ENCODE measurements at places on chromosomes 13 and 19.

DNA sequence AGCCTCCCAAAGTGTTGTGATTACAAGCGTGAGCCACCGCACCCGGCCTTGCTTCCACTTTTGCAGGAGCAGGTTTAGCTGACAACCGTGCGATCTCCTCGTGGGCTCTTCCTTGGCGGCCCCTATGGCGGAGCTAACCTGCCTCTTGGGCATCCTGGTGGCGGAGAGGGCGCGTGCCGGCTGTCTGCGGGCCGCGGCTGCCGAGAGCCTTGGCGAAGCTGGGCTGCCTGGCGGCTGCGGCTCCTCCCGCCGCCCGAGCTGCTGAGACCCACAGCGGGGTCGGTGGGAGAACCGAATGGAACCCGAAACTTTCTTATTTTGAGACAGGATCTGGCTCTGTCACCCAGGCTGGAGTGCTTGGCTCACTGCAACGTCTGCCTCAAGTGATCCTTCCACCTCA, 55.7 kb downstream of the NLRP12 start:
- DNase-seq = no peak

DNA sequence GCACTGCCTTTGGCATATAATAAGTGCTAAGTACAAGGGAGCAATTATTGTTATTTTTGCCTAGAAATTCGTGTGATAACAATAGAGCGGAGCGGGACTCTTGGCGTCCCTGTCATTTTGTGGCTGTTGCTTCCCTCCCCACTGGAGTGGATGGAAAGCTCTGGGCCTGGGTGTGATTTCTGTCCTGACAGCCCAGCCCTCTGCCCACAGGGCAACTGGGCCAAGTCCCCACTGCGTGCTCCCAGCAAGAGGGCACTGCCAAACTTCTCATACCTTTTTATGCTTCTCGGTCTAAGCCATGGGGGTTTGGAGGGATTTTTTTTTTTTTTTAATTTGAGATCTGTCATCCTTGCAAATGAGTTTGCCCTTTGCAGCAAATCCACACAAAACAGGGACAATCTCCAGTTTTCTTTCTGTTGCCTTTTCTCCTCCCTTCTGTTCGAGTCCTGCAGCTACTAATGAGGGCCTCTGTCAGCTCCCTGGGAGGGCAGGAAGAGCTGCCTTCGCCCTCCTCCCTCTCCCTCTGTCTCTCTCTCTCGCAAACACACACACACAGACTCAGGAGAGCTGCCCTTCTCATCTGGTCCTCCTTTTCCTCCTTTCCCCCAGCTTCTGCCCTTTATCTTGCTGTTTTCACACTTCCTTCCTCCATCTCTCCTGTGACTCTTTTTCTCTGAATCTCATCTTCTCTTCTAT, 103.9 kb downstream of the DNAJC15 start:
- DNase-seq = no peak

DNA sequence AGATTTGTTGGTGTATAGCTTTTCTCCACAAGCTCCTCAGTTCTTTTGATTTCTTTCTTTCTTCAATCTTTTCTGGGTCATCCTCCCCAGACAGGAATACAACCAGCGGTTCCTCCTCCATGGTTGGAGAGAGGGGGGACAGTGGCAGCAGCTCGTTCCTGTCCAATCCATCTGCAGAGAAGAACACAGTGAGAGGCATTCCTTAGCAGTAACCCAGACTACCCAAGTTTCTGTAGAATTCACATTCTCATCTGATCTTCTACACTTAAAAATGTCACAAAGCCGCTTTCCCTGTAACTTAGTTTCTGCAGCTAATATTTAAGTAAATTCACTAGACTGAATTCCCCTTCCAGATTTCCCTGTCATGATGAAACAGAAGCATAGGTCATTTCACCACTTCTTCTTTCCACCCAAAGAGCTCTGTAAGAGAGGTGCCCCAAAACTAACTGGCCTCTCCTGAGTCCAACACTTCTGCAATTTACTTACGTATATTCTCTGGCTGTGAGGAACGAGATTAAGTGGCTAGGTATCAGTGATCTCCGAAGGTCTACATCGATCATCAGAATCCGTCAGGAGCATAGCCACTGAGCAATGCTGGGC, 171.9 kb downstream of the TBC1D4 start:
- DNase-seq = no peak

DNA sequence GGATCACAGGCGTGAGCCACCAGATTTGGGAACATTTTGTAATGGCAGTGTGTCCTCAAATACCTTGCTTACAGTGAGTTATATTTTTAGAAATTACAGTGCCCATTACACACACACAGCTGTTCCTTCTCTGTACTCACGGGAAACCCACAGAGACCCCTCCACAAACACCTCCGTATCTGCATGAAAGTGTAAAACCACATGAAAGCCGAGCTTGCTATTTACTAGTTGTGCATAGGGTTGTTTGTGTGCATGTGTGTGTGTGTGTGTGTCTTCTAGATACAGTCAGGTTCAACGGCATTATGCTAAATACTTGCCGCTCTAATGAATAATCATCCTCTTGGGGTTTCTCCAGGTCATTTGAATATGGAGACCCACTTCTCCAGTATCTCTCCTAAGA, 22.3 kb upstream of the LILRA2 start:
- no peak for DNase-seq

- no peak for DNase-seq
Observed at GRCh38 chr19:56155124-56155687, 14.1 kb downstream of the ZNF444 start.

DNA sequence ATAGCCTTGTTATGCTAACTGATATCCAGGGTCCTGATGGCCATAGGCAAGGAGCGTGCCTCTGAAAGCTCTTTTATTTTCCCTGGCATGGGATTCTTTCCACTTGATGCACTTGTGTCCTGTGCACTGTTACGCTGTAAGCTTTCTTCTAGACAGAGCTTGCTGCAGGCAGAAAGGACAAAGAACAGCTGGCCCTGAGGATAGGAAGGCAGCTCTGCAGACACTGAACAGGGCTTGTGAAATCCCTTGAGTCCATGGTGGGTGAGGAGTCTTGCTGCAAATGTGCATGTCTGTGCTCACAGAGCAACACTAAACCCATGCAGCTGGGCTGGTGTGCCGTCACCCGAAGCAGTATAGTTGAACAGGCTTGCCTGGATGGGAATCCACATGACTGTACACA, 126.6 kb downstream of the AKAP11 start:
- no peak for DNase-seq

DNA sequence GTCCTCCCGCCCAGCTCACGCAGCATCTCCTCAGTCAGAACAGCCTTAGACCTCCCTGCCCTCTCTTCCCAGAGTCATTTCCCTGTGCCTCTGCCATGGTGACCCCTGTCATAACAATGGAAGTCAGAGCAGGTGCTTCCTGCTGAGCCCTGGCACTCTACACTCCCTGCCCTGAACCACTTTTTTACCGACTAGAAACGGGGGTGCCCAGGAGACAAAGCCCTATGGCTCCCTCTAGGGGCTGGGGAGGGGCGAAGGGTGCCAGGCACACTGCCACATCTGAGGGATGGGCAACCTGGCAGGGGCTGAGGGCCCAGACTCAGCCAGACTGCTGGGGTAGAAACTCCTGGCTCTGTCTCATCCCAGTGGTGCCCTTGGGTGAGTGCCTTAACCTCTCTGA, 16.4 kb downstream of the ZNF574 start:
- DNase-seq = peak; percentile 45

DNA sequence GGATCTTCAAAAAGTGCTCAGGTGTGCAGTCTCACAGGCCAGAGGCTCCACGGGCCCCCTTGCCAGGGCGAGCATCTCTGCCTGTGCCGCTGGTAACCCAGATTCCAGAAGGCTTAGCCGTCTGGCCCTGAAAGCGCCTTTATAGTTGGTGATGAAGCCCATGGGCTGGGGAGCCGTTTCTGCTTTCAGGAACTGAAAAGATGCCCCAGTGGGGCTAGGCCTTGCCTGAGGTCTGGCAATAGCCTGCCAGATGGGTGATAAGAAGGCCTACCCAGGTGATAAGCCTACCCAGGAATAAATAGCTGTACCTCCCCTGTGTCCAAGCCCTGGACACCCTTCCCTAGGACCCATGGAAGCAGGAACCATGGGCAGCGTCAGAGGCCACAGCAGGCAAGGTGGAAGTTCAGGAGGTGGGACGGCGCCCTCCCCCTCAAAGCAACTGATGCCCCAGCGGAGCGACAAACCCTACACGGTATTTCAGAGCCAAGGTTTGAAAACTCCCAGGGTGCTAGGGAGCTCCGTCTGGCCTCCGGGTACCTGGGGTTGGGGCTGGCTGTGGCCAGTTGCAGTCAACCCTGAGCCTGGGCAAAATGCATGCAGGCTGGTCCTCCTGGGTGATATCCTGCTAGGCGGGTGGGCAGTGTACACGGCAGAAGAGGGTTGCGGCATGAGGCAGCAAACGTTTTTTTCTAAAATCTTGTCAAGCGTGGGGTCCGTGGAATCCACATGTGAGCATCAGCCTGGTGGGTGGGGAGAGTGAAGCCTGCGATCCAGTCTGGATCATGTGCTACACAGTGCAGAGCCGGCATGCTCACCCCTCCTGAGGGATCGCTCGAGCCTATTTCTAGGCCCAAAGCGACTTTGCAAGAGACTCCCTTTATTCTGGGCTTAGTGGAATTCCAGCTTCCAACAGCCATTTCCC, 45.3 kb downstream of the ACTN4 start:
- DNase-seq = no peak

GRCh38 chr13:83184819-83185218, 697.5 kb downstream of the SLITRK1 start:
- DNase-seq = peak; percentile 23

GRCh38 chr13:73715114-73715910, 418.9 kb downstream of the KLF12 start:
- DNase-seq = no peak

GRCh38 chr13:97212004-97212403, 10.1 kb upstream of the MBNL2 start:
- DNase-seq = no peak

DNA sequence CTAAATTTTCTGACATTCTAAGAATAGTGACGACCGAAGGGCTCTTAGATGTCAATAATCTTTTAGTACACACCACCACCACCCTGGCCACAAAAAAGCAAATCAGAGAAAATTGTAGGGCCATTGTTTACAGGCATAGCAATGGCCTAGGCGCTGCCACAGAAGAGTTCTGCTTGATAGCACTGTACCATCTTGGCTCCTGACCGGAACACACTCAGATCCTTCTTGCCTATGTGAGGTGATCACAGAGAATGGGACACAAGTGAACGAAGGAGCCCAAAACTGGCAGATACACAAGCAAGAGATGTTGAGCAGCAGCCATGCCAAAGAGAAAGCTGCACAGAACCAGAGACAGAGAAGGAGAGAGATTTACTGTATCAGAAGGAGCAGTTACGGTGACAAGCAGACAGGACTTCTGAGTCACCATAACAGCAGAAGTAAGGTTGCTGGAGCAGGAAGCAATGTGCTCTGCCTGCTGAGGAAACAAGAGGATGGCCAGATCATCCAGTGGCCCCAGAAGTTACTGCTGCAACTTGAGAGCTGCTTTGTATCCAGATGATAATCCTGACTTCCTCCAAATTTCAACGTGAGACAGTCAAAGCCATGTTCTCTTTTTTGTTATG, 105.2 kb downstream of the SLITRK6 start:
- DNase-seq = no peak

DNA sequence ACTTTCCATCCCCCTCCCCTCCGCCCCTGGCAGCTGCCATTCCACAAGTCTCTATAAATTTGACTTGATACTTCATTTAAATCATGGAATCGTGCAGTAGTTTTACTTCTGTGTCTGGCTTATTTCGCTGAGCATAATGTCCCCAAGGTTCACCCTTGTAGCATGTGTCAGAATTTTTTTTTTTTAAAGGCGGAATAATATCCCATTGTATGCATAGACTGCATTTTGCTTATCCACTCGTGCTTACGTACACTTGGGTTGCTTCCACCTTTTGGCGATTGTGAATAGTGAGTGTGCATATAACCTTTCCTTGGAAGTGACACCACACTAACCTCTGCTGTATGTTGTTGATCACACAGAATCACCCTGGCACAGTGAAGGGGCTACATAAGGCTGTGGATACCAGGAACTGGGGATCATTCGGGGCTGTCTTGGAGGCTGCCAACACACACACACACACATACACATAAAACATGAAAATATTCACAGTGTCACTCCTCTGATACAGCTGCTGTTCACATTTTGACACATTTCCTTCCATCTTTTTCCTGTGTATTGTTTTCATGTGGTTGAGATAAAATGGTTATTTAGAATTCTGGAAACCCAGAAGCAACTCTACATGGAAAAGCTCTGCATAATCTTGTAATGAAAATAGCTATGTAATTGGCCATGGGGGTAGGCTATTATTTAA, 13.3 kb downstream of the ZNF71 start:
- DNase-seq = no peak

GRCh38 chr13:96948127-96948526, 46.1 kb downstream of the OXGR1 start:
- DNase-seq = no peak

GRCh38 chr13:71218960-71219359, 648.0 kb downstream of the DACH1 start:
- no peak for DNase-seq

GRCh38 chr13:111187960-111188541, 72.9 kb downstream of the ARHGEF7 start:
- peak; percentile 49 for DNase-seq

GRCh38 chr19:7254590-7254989, 39.6 kb downstream of the INSR start:
- DNase-seq = no peak

DNA sequence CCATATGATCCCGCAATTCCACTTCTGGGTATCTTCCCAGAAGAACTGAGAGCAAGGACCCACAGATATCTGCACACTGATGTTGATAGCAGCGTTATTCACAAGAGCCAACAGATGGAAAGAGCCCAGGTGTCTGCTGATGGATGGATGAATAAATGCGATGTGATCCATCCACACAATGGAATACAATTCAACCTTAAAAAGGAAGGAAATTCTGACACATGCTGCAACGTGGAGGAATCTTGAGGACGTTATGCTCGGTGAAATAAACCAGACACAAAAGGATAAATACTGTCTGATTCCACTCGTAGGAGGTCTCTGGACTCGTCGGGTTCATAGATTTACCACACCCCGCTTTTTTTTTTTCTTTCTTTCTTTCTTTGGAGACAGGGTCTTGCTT, 21.8 kb downstream of the ARHGEF18 start:
- no peak for DNase-seq

DNA sequence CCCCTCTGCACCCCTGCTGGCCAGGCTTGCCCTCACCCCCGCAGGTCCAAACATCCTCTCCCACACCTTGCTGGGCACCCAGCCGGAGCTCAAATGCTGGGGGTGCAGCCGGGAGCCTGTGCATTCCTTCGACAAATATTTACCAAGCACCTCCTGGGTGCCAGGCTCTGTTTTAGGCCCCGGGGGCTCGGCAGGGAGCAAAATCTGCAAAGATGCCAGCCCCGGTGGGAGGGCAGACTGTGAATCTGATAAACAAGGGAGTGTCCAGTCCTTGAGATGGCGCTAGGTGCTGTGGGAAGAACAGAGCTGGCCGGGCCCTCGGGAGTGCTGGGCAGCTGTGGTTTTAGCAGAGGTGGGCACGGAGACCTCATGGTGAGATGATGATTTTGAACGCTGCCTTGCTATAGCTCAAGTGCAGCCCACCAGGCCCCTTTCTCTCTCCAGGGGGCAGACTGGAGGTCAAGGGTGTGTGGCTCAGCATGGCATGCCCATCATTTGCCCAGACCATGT, 10.6 kb downstream of the NFIX start:
- no peak for DNase-seq

GRCh38 chr13:97285221-97285955, 63.3 kb downstream of the MBNL2 start:
- no peak for DNase-seq

GRCh38 chr13:48009284-48009683, 8.2 kb upstream of the SUCLA2 start:
- peak; percentile 85 for DNase-seq

All from GM03348 (cell line).